Spleen (tissue), 13 donors: ENCODE measurements at places on chromosomes 4 and X. TPM values are rescaled to one million over a fixed set of nuclear protein-coding genes. Genes with fewer than 3 reads are reported as not detected.

SUPT20HL2 gene
- not detected for total RNA-seq

GAGE12F gene
- total RNA-seq = not detected

CXCL1 gene
- 185 TPM for total RNA-seq

NFKB1 gene
- total RNA-seq = 94.4 TPM

MAGEB4 gene
- not detected for total RNA-seq

GC gene
- 1.0 TPM for total RNA-seq

TKTL2 gene
- 0.13 TPM for total RNA-seq

TCEAL5 gene
- 0.92 TPM for total RNA-seq

POU3F4 gene
- total RNA-seq = not detected

TIGD4 gene
- 0.66 TPM for total RNA-seq

TRAPPC2 gene
- 25.7 TPM for total RNA-seq

CXorf38 gene
- 27.8 TPM for total RNA-seq

NSUN7 gene
- 5.5 TPM for total RNA-seq
